Stimulated activated CD4-positive, alpha-beta T cell treated with anti-CD3 and anti-CD28 coated beads, TNF-alpha, amount 100 ng/mL, for 24 hours (primary cell): ENCODE measurements at places on chromosomes 6 and 20.

DNA sequence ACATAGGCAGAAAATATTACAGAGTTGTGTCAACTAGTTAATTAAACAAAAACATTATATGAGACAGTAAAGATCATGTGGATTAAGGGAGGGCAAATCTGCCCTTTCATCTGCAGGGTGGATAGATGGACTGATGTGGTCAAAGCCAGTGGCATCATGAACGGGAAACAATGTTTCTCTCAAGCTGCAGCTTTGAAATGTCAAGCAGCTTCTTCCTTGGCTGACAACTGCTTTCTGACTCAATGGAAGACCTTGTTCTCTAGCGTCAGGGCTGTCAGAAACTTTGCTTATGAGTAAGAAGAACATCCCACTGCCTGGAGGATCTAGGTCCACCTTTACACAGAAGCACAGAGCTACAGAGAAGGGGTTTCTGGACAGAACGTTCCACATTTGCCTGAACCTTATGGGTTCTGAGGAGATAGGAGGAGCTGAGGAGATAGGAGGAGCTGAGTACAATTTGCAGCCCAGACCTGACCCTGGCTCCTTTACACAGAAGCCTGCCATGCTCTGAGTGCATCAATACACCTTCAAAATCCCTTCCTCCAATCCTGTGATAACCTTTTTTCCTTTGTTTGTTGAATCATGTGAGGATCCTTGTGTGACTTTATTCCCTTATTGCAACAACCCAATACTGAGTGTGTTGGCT, 6.1 kb downstream of the CST5 start:
- DNase-seq: no peak

DNA sequence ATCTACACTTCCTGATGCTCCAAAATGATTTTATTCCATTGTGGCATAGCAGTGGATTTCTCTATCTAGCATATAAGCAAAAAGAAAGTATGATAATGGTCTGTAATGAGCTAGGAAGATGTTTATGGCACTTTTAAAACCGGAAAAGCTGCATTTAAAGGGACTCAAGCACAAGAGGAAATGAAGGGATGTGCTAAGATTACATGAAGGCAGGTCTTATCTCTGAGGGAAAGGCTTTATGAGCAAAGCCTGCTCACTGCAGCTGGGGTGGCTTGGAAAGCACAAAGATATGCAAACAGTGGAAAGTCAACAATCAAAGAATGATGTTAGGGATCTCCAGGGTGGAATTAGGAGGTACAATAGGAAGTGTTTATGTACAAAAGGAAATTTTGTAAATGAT, 138.2 kb downstream of the TENT5A start:
- DNase-seq: no peak

DNA sequence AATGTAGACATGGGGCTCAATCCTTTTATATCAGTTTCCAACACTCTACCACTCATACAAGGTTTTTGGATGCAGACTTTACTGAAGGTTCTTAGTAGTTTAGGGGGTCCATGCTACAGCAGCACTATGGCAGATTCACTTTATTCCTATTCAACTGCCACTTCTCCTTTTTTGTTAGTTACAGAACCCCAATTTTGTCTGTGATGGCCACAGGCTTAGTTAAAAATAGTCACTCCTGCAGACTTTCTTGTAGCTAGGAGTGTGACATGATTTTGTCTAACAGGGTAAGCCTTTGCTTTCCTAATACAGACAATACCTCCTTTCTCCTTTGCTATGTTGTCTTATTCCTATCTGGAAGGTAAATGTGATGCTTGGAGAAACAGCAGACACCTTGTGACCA, 90.0 kb upstream of the SLC24A3 start:
- no peak for DNase-seq

DNA sequence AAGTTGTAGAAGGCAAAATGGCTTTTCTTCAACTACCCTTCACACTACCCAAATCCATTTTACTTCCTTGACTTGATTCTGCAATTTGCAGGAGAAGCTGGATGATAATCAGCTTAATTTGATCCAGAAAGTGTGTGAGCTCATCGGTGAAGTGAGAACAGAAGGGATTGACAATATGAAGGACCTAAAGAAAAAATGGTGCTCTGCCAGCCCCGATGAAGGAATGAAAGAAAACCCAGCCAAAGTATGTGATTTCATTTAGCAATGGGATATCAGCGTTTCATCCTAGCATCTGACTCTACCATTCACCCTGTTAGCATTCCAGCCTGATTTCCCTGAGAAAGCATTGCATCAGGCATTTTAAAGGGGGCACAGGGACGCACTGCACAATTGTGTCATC, 41.5 kb downstream of the CD164 start:
- no peak for DNase-seq

GRCh38 chr20:64110411-64111068, 3.2 kb upstream of the NPBWR2 start:
- DNase-seq: no peak

GRCh38 chr6:42047213-42047590, 3.1 kb upstream of the TAF8 start:
- DNase-seq: no peak

GRCh38 chr6:123168892-123169773, 173.1 kb downstream of the CLVS2 start:
- no peak for DNase-seq

- DNase-seq: no peak
Observed at GRCh38 chr6:524803-525202, 132.1 kb downstream of the HUS1B start.

DNA sequence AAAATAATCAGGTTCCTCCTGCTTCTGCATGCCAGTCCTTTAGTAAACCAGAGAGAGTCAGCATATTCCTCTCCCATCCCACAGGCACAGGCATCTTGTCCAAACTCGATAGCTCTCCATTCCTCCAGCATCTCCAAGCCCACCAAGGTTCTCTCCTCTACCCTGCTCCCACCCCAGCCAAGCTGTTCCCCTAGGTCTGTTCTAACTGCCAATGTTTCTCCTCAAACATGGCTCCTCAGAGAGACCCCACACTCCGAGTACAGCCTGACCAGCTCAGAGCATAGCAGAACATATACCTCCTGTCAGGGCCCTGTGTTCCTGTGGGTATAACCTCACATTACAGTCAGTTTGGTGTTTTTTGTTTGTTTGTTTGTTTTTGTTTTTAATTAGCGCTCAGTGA, 177.8 kb downstream of the VEGFA start:
- no peak for DNase-seq

- DNase-seq: no peak
Observed at GRCh38 chr6:143140767-143141166, 80.1 kb downstream of the AIG1 start.
